A172 (cell line): ENCODE measurements at places on chromosomes 2 and 18. TPM values are rescaled to one million over a fixed set of nuclear protein-coding genes. Genes with fewer than 3 reads are reported as not detected.

GRCh38 chr18:53819671-53820070 is 404.8 kb downstream of the MBD2 start:
- no peak for DNase-seq

- no peak for DNase-seq
Measured at GRCh38 chr2:218374795-218375194, 7.3 kb upstream of the SLC11A1 start.

FBXO48 gene
- 0.43 and 0.67 TPM in 2 replicates for total RNA-seq

ATAD2B gene
- 13.7 and 17.2 TPM in 2 replicates for total RNA-seq

WDSUB1 gene
- total RNA-seq, result 9.4 and 15.0 TPM in 2 replicates

DNA sequence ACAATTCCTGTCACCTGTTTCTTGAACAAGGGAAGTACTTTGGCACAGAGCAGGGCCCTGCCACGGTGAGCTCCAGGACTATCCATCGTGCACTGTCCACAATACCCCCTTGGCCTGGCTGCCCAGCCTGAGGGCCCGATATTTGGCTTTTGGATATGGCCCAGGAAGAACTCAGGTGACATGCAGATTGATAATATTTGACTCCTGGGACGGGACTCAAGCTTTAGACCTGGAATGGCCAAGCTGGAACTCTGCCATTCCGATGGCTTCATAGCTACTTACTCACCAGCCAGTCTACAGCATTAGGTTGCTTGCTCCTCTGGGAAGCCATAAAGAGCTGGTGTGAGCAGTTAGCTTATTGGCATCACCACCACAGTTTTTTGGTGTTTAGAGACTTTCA is 26.6 kb downstream of the EML6 start:
- no peak for DNase-seq

CNDP1 gene
- not detected in 2 replicates for total RNA-seq

DNA sequence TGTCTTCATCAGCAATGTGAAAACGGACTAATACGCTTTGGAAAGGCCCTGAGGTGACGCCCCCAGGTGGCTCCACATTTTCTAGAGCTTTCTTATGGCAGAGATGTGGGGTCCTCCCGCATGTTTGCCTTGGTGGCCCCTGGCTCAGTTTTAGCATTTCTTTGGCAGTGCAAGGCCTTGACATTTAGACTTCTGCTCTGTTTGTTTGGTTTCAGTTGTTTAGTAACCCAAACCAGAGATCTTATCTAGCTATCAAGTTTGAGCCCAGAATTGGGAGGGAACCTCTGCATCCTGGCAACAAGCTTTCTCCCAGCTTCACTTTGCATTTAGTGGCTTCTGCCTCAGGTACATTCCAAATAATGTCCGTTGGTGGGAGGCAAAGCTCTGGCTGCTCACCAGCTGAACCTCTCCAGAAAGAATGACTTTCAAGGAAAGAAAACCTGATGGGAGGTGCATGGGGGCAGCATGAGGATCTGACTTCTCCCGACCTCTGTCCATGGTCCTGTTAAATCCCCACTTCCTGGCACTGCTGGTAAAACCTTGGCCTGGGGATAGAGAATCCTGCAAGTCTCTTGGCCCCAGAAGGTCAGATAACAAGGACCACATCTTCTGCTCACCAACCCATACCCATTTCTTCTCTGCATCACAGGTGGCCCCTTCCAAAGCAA is 12.0 kb upstream of the MBP start:
- no peak for DNase-seq

MC5R gene
- total RNA-seq, result 6.7 and 7.5 TPM in 2 replicates

DNA sequence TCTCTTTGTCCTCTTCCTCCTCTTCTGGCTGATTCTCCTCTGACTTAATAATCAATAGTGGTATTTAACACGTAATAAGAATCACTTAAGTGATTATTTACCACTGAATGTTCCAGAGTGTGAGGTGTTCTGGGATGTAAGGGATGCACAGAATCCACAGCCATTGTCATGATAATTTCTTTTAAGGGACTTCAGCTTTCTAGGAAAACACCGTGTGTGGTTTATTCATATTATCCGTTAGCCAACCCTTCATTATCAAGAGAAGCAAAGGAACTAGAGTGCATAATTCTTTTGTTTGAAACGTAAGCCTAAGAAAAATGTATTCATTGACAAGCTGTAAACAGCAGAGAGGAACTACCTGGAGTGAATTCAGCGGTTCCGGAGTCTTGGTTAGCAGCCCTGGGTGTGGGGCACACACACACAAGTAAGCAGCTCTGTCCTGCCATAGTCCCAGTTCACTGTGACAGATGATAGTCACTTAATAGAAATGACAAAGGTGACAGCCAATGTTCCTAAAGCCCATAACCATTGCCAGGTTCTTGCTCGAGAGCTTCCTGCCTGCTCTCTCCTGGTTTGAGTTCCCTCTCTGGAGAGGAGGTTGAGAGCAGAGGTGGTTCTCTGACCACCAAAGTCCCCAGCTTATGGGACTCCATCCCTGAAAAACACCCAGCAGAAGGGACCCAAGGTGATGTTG is 101.9 kb downstream of the ACOXL start:
- DNase-seq, result no peak

DNA sequence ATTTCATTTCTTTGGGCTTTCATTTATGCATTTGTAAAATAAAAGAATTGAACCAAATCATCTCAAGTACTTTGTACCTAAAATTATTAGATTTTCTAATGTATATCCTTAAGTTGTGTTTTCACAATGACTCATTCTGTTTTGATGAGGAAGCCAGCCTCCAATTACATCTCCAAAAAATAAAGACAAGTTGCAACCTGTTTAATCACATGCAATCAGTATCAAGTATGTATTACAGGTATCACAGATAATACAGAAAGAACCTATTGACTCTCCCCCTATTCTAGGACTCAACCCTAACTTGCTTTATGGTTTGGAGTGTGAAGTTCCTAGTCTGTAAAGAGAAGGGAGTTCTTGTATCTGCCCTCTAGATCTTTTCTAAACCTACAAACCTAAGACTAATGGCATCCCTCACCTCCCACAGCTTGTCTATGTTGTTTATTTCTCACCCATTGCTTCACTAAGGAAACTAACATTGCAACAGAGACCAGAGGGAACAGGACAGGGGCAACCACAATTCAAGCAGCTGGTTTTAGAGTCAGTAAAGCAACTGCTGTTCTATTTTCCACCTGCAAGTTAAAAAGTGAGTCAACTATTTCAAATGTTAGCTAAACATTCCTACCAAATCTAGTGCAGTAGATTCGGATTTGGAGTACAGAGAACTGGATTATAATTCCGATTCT is 141.1 kb upstream of the ETAA1 start:
- DNase-seq, result peak; percentile 11

DNA sequence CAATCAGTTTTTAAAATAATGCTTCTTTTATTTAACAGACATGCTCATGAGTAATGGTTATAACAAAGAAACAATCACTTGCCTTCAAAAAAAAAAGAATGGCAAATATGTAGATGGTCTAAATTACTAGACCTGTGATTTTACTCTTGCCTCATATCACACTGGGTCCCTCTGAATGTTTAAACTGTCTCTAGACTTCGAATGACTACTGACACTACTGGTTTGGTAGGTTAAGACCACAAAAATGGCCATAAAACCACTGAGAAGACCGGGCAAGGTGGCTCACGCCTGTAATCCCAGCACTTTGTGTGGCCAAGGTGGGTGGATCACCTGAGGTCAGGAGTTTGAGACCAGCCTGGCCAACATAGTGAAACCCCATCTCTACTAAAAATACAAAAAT is 5.1 kb upstream of the SELENOI start:
- DNase-seq, result no peak

NYAP2 gene
- total RNA-seq, result not detected in 2 replicates

- no peak for DNase-seq
Measured at GRCh38 chr2:96267159-96267971, 1.3 kb downstream of the CIAO1 start.

- DNase-seq, result no peak
Measured at GRCh38 chr2:3952866-3953516, 249.6 kb downstream of the DCDC2C start.

GRCh38 chr2:134713176-134713575 is 5.6 kb downstream of the TMEM163 start:
- DNase-seq, result no peak

DNA sequence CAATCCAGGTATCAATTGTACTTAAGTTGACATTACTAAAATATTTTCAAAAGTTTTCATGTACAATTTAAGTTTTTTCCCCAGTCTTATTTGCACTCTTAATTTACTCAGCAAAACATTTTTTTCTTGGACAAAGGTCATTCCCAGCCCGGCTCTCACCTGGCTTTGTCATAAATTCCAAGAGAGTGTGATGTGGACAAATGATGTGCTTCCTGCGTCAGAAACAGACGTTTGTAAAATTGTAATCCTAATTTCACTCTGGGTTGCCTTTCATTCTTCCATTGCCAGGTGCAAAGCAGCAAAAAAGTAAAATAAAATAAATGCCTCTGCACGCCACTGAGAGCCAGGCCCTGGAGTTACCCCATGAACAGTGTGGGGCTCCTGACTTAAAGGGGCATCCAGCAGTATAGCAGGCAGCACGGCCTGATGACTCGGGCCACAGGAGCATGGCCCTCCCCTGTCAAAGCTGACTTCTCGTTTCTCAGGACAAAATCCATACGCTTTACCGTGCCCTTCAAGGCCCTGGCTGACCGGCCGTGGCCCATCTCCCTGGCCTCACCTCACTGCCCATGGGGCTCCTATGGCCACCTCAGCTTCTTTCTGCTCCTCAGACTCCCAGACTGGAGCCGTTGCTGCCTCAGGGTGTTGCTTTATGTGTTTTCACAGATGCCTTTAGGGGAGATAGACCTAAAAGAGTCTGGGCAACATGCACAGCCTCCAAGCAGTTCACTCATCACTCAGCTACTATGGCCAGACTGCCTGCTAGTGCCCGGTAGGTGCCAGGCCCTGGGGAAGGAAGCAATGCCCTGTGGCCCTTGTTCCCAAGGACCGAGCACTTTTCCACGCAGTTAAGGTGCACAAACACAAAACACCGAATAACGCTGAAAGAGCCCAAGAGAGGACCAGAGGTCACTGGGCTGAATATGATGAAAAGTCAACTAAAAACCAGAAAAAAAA is 7.6 kb upstream of the TMEM185B start:
- no peak for DNase-seq

DNA sequence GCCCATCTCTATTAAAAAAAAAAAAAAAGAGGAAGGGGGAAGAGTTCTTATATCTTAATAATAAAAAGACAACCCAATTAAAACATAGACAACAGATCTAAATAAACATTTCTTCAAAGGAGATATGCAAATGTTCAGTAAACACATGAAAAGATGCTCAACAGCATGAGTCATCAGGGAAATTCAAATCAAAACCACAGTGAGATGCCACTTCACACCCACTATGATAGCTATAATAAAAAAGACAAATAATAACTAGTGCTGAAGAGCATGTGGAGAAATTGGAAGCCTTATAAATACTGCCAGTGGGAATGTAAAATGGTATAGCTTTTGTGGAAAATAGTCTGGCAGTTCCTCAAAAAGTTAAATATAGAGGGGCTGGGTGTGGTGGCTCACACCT is 61.5 kb upstream of the CYP20A1 start:
- DNase-seq, result peak; percentile 45

DNA sequence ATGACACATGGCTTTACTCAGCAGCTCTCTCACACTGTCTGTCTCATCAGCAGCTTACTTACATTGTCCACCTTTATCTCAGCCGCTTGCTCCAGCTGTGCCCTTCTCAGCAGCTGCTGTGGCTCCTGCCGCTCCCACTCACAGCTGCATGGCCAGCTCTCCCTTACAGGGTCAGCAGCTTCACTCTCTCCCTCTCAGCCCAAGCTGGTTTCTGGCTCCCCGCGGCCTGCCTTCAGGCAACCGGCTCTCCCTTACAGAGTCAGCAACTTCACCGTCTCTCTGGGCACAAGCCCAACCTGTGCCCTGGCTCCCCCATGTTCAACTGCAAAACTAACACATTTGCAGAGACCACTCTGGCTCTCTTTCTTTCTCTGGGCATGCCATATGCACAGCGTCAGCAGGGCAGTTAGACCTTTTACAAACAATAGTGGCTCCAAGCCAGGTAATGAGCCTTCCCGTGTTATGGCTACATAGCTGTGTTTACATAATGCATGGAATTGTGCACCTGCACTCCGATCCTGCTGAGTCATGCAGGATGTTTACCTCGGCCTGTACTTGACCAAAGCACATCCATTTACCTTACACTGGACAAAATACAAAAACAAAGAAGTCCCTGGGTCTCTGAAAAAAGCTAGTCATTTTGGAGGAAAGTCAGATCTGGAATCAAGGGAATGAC is 167.3 kb downstream of the DOK6 start:
- DNase-seq, result no peak

RAB6C gene
- total RNA-seq, result not detected in 2 replicates

- DNase-seq, result no peak
Measured at GRCh38 chr2:100673115-100673514, 110.3 kb downstream of the PDCL3 start.

GRCh38 chr18:907115-907884 is 2.6 kb downstream of the ADCYAP1 start:
- no peak for DNase-seq

DNA sequence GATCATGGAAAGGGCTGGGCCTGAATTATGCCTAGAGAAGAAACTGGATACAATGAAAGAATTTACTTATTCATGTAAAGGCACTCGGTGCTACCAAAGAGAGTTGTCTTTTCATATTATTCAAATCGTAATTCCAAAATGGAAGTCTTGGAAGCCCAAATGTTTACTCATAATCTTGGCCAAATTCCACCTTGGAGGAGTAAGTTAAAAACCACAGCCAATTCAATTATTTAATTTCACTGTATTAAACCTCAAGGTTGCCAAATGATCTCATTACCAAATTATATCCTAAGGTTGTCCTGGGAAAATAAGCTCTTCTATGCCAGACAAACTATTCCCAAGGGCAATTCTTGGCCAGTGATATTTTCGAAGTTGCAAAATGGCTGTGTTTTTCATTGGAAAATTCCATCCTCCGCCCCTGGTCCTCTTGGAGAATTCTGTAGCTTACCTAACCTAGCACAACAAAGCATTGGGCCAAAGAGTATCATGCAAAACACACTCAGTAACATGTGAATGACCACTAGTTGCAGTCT is 11.1 kb upstream of the VPS4B start:
- DNase-seq, result no peak

- DNase-seq, result no peak
Measured at GRCh38 chr2:188158337-188159100, 133.2 kb upstream of the GULP1 start.

DNA sequence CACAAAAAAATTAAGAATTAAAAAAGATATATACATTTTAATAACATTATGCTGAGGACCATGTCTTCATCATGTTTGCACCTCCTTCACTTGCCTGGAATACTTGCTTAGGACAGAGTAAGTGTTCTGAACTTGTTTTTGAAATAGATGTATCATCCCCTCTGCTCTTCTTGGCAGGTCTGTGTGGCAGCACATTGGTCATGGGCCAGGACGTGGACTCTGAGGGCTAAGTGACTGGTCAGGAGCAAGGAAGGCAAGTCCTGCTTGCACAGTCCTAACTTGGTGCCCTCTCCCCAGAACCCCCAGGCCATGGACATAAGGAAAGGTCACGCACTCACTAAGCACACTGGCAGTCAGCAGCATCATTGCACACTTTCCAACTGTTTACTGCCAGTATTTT is 95.8 kb downstream of the PTPRM start:
- no peak for DNase-seq

FOXI3 gene
- total RNA-seq, result not detected in 2 replicates

POTEC gene
- total RNA-seq, result 0.53 and 0.98 TPM in 2 replicates

GRCh38 chr2:50004667-50005066 is 850.4 kb upstream of the FSHR start:
- DNase-seq, result no peak
